ENCODE measurements at places on chromosomes 5 and 9.

DNA sequence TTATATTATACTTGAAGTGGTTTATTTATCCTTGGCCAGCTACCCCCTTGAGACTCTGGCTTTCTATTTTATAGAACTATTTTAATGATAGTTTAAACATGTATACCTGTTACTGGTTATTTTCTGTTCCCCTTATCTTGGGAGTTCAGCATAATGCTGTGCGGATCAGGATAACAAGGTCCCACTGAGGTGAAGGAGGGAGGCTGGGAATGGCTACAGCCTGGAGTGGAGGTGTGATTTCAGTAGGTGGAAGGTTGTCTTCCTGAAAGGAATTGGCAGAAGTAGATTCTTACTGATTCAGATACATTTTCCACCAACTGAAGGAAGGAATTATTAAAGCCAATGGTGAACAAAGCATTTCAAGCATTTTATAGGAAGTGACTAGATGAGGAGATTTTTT, 38.9 kb downstream of the PAM start:
- DNase-seq, result no peak

DNA sequence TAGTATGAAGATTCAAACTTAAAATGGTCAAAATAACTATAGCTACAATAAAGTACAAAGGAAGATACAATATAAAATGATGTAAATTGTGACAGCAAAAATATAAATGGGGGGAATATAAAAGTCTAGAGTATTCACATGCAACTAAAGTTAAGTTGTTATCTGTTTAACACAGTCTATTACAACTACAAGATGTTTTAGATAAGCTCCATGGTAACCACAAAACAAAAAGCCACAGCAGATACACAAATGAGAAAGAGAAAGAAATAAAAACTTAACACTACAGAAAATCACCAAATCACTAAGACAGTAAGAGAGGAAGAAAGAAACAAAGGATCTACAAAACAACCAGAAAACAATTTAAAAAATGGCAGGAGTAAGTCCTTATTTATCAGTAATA, 17.0 kb upstream of the SH3TC2 start:
- no peak for DNase-seq

DNA sequence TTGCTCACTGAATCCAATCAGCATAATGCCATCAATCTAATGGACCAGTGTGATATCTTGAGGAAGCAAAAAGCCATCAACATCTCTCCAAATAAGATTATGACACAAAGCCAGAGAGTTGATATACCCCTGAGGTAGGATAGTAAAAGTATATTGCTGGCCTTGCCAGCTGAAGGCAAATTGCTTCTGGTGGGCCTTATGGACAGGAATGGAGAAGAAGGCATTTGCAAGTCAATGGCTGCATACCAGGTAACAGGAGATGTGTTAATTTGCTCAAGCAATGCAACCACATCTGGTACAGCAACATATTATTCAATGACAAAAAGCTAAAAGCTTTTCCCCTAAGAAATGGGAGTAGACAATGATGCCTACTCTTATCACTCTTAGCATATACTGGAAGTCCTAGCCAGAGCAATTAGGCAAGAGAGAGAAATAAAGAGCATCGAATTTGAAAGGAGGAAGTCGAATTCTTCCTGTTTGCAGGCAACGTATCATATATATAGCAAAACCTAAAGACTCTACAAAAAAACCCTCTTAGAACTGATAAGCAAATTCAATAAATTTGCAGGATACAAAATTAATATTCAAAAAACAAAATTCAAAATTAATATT, 216.1 kb upstream of the RASA1 start:
- DNase-seq, result no peak

DNA sequence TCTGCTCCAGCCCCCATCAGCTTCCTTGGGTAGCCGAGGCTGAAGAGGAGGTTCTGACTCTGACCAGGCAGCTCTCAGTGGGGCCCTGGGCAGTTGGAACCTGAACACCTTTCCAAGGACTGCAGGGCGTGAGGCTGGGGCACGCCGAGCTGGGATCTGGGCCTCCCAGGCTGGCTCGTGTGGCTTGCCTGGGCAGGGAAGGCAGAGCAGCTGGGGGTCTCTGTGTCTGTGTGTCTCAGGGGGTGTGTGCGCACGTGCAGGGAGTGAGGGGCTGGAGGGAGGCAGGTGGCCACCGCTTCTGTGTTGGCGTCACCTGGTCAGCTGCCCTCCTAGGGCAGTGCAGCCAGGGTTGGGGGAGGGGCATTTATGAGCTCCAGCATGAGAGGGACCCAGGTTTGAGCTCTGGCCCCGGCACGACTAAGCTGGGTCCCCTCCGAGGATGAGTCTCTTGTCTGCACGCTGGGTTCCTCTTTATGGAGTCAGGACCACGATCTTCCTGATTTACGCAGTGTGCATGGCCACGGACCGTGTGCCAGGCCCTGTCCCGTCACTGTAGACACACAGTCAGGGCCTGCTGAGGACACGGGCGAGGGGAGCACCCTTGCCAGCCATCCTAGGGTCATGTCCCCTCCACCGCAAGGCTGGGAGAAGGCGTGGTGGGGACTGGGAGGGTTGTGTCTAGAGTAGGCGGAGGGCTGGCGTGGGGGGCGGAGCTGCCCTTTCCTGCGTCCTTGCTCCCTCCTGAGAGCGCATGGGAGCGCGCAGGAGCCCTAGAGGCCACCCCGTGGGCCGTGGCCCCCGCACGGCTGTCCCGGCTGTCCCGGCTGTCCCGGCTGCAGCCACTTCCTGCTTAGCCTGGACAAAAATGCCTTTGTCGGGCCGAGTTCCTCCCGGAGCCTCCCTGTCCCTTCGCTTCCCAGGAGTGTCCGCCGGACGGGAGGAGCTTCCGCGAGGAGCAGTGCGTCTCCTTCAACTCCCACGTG, 4.6 kb downstream of the ADAMTSL2 start:
- DNase-seq, result no peak

GRCh38 chr9:108017671-108018070, 528.1 kb upstream of the KLF4 start:
- no peak for DNase-seq

- no peak for DNase-seq
These were observed 320.9 kb downstream of the NTRK2 start for GRCh38 chr9:84990416-84990815.

GRCh38 chr5:129177451-129177850, 82.9 kb downstream of the ISOC1 start:
- no peak for DNase-seq

DNA sequence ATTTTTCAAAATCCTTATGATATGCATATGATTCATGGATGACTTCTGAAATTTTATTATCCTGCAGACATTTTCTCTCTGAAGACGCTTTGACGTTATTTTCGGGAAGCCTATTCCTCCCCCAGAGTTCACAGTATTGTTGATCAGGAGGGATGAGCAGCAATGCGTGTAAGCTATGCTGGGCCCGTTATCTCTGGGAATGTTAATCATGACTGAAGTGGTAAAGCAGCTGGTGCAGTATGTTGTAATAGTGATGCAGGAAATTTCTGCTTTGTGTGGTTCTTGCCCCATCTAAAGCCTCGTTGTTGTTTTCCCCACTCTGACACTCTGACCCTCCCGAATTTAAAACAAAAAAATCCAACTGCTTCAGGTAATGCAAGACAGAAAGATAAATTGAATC, 1797.8 kb upstream of the WWC1 start:
- DNase-seq, result no peak

DNA sequence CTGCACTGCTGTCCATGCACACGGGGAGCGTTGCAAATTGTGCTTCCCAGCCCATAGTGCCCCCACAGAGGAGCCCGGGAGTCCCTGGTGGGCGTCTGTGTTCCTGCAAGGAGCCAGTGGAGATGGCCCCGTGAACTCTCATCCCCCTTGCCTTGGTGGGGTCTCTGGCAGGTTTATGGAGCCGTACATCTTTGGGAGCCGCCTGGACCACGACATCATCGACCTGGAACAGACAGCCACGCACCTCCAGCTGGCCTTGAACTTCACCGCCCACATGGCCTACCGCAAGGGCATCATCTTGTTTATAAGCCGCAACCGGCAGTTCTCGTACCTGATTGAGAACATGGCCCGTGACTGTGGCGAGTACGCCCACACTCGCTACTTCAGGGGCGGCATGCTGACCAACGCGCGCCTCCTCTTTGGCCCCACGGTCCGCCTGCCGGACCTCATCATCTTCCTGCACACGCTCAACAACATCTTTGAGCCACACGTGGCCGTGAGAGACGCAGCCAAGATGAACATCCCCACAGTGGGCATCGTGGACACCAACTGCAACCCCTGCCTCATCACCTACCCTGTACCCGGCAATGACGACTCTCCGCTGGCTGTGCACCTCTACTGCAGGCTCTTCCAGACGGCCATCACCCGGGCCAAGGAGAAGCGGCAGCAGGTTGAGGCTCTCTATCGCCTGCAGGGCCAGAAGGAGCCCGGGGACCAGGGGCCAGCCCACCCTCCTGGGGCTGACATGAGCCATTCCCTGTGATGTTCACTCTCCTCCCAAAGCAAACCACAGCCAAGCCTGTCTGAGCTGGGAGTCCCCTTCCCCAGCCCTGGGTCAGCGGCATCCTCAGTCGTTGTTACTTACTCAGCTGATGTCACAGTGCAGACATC, 3.1 kb downstream of the MRPS2 start:
- no peak for DNase-seq

DNA sequence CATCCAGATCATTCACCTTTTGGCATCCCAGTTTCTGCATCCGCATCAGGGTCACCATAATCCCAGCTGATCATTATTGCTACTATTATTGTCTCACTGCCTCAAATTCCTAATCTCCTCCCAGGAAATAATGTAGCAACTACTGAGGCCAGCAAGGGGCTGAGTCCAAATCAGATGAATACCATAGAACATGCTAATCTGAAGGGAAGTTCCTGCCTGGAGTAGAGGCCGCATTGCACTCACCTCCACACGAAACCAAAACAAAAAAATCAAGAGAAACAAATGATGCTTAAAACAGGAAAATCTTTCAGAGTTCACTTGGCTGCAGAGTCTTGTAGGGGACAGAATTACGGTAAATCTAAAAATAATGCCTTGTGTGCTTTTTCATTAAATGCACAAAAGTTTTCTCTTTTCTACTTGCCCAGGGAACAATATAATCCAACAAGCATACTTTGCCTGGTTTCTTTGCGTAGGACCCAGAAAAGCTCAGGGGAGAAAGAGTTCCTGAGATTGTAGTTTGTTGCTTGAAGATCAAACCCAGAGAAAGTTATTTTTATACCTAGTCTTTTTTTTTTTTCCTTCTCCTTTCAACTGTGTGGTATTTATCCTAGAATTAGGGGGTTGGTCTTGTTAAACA, 87.7 kb upstream of the KLF4 start:
- no peak for DNase-seq
